ENCODE measurements at places on chromosomes 5 and 9.

DNA sequence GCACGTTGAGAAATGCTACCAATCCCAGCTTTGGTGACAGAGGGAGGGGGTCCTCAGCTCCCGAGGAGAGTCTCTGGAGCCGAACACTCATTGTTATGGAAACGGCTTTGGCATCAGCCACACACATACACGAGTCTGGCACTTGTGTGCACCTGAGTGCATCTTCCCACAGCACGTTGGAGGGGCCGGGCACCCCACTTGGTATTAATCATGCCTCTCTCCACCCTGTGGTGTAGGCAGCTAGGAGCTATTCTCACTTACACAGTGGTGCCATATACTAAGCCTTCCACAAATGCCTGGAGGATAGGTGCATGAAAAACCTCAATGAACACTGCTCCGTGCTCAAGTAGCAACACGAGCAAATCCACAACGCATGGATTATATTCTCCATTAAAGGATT is 133.9 kb upstream of the PANK3 start:
- no peak for DNase-seq

DNA sequence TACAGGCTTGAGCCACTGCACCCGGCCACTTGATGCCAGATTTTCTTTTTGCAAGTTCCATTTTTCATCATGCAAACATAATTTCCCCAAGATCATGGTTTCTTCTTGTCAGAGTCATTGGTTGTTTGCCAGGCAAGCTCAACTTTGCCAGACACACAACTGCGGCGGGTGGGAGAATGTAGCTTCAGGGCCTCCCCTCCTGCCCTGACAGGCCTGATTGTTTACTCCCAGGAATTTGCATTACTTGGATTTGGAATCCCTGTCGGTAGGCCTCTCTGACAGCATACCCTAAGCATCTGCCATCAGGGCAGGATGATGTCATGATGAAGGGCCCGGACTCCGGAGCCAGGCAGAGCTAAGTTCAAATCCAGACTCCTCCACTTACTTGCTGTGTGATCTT is 15.1 kb downstream of the RPS14 start:
- DNase-seq, result no peak

GRCh38 chr9:114677418-114677817 is 4.6 kb downstream of the TEX48 start:
- DNase-seq, result no peak

DNA sequence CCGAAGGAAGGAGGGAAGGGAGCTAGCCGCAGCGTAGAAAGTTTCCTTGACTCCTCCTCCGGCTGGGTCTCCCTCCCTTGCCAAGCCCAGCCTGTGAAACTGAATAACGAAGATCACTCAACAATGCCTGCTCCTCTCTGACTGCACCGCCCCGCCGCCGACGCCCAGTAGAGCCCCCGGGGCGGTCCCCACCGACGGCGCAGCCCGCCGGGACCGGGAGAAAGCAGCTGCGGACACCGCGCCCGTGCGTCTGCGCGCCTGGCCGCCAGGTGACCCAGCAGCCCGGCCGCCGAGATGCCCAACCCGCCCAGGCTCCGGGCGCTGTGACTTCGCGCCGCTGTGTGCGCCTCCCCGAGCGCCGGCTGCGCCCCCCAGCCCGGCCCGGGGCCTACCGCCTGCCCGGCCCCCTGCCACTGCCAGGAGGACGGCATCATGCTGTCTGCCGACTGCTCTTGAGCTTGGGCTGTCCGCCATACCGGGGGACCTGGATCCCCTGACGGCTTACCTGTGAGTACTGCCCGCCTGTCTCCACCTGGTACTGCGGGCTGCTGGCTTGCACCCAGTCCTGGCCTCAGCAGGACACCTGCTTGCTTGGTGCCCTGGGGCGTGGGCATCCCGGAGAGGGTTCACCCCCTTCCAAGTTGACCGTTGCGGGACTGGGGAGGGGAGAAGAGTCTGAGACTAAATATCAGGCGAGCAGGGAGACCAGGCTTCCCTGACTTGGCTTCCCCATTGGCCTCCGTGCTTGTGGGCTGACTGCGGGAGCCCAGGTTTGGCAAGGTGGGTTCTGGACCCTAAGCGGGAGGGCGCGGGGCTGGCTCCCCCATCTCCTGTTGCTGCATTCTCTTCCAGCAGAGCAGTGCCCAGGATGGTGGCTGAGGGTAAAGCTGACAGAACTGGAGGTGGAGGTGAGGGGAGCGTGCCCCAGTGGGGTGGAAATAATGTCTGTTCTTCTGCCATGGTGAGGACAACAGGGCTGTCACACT is 26.2 kb upstream of the SPTLC1 start:
- DNase-seq, result no peak

GRCh38 chr9:120650352-120650751 is 63.9 kb downstream of the MEGF9 start:
- DNase-seq, result no peak

GRCh38 chr9:5529683-5530221 is 19.4 kb downstream of the PDCD1LG2 start:
- DNase-seq, result no peak

DNA sequence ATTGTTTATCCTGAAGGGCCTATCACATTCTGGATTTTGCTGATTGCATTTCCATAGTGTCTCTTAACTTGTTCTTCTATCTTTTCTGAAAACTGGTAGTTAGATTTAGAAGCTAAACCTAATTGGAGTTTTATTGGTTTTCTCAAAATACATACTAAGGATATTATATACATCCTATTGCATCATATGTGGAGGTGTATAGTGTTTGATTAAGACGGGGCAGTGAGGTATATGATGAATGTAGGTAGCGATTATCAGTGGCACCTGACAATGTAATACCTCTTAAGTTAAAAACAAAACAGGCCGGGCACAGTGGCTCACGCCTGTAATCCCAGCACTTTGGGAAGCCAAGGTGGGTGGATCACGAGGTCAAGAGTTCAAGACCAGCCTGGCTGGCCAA is 35.0 kb downstream of the TGFBR1 start:
- DNase-seq, result no peak

GRCh38 chr5:93590493-93590892 is 7.5 kb downstream of the NR2F1 start:
- DNase-seq, result no peak

DNA sequence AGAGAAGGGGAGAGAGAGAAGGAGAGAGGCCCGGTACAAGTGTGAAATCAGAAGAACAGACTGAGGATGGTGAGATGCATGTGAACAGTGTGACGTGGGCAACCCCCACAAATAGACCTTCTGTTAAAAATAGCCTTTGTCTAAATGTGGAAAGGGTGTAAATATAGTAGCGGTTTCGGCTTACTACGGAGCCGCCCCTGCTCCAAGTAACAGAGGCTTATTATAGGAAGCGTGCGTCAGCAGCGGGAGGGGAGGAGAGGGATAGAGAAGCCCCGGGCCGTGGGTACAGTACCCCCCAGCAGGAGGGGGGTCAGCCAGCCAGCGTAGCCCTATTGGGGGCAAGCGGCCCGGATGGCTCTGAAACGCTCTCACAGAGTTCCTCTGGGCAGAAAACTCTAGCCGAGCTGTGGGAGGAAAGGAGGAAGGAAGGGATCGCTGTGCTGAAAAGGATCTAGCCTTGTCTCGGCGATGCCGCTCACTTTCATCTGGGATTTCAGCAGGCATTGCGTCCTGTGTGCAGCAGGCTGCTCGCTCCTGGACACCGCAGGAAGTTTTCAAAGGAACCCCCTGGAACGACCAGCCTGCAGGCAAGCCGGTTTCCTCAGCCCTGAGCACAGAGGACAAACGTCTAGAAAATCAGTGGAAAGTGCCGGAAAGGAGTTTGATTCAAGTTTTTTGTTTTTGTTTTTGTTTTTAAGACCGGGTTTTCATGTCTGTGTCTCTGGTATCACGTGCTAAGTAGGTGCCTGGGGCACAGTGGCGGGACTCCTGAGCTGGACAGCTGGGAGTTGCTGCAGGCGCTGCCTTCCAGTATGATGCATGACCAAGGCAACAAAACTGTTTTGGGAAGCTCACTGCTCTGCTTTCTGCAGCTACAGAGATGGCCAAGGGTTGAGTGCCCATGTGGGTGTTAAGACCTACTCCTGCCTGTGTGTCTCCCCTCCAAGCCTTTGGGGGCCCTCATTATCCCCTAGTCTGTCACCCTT is 146.6 kb downstream of the SEC61B start:
- no peak for DNase-seq

GRCh38 chr5:143222287-143223231 is 180.9 kb downstream of the NR3C1 start:
- DNase-seq, result no peak

- no peak for DNase-seq
Observed at GRCh38 chr9:37464006-37464405, 1.2 kb downstream of the ZBTB5 start.

- DNase-seq, result no peak
Observed at GRCh38 chr9:113623851-113624485, 160.4 kb downstream of the RGS3 start.
